ENCODE measurements at places on chromosomes 12 and 14.

DNA sequence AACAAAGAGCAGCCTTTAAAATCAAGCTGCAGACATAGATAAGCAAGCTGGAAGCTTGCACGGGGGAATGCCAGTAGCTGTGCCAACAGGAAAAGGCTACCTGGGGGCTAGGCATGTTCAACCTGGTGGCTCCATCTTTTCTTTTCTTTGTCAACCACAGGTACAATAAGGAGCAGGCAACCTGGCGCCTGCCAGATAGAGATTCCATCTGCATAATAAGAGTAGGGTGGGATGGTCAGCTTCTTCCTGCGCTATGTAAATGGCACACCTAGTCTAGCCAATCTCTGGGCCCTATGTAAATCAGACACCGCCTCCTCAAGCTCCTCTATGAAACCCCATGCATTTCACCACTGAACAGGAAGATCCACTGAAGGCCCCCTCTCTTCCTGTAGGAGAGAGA, 87.4 kb upstream of the PKP2 start:
- DNase-seq = no peak

GRCh38 chr14:69625299-69626131, 14.1 kb downstream of the SUSD6 start:
- DNase-seq = no peak

DNA sequence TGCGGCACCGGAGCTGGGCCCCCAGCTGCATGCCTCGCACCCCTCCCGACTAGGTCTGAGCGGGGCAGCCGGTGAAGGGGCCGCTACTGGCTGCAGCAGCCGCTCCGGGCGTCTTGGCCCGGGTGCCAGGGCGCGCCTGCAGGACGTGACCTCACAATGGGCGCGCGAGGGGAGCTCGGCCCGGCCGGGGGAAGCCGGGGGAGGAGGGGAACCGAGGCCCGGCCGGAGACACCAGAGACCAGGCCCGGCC, 353 bp downstream of the BAG5 start:
- DNase-seq = no peak

GRCh38 chr14:68762953-68763764, 29.7 kb downstream of the ZFP36L1 start:
- no peak for DNase-seq

GRCh38 chr12:66397574-66398290, 95.4 kb downstream of the HELB start:
- DNase-seq = no peak

GRCh38 chr14:31920001-31920400, 157.1 kb upstream of the ARHGAP5 start:
- DNase-seq = no peak

DNA sequence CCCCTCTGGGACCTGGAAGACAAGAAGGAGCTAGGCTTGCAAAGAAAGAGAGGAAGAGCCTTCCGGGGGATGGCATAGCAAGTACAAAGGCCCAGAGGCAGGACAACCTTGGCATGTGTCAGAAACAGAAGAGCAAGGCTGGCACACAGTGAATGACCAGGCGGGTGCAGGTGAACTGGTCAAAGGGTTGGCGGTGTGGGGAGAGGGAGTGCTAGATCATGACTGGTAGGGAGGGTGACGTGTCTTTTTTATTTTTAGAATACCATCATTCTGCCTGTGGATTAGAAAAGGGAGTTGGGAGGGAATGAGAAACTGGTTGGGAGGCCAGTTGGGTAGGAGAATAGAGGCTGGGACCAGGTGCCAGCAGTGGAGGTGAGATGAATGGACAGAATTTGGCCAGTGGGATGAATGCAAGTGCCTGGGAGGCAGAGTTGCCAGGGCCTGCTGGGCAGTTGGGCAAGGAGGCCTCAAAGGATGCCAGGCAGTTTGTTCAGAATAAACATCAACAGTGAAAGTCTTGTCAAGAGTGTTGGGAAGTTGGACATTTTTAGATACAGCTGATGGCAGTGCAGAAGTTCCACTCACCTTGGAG, 168.3 kb downstream of the CACNA1C start:
- no peak for DNase-seq

DNA sequence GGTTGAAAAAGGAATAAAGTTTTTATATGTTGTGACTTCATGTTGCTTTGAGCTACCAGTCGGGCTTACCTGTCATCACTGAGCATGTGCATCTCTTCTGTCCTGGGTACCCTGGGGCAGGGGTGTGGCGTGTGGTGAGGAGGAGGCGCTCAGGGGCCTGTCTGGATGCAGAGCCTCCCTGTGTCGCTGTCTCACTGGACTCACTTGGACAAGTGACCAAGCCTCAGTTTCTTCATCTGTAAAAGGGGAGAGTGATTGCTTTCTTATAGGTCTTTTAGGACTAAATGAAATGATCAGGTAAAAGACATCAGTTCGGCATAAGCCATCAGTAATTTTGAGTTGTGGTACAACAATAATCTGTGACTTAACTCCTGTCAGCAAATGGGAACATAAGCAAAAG, 22.1 kb downstream of the ATP6V0A2 start:
- no peak for DNase-seq

DNA sequence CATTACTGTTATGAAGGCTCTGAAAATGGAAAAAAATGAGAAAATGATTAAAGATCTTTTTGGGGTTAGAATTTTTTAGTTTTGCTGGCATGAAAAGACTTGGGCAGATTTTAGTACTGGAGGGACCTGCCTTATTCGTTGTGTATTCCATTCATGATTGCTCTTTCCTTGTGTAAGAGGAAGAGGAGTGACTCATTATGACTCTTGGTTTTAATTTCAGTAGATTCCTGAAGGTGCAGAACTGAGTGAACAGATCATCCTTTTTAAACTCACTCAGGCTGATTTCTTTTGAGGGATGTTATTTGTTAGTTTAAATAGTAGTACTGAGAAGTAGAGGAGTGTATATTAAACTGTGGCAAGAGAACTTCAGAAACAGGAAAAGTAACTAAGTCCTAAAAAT, 41.6 kb downstream of the AKAP6 start:
- no peak for DNase-seq

GRCh38 chr12:129670256-129670920, 233.4 kb downstream of the TMEM132D start:
- DNase-seq = no peak

DNA sequence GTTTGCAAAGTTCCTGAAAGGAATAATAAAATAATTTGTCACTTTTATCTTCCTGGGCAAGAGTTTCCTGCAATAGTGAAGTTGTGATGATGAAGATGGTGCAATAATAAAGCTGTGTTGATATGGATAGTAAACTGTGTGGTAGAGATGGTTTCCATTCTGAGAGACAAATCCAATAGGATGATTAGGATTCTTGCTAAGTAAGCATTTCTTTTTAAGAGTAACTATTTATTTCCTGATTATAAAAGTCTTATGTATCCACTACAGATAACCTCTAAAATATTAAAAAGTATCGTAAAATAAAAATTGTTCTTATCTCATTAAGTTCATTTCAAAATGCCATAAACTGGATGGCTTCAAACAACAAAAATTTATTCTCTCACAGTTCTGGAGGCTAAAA, 28.7 kb downstream of the TSPAN11 start:
- DNase-seq = no peak

GRCh38 chr14:57493467-57494181, at the start of gene CCDC198:
Gene CCDC198 (minus strand): TSS chr14:57493857. CDS start chr14:57493715, 142 bp downstream.
- no peak for DNase-seq

DNA sequence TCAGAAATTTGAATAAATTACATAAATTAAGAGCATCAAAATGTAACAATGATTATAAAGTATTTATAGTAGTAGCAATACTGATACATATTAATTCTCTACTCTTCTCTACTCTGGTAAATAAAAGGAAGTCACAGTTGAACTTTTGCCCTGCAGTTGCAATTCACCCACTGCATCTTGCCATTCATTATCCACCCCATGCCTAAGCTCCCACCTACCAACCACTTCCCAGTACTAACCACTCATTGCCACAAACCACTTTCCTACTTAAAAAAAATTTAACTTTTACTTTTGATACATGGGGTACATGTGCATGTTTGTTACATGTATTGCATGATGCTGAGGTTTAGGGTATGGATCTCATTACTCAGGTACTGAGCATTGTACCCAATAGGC, 174.0 kb downstream of the RASSF9 start:
- DNase-seq = no peak

DNA sequence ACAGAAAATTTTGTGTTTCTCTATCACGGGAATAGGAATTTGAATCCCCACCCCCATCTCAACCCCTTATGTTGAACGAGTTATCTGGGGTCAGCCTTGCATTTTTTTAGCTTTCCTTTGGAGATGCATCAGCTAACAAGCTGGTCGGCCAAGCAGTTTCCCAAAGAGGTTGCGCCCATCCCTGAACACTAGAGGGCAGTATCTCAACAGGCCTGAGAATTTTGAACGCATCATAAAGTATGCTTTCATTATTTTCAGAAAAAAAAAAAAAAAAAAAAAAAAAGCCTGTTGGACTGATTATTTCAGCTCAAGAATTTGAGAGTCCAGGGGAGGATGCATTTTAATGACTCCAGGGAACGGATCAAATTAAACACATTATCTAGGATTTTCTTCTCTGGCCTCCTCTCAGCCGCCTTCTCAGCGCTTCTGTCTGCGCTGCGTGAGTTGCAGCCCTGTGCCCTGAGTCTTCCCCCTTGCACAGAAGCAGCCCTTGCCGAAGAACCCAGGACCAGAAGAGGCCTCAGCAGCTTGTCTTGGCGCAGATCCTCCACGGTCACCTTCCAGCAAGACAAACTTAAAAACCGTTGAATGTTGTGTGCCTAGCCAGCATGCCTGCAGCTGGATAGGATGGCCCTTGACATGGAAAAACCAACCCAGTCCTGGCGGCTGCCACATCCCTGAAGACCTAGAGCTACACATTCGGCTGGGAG, 76.6 kb upstream of the GZMB start:
- no peak for DNase-seq

- DNase-seq = no peak
Observed at GRCh38 chr14:63413009-63413408, 94.3 kb upstream of the GPHB5 start.

DNA sequence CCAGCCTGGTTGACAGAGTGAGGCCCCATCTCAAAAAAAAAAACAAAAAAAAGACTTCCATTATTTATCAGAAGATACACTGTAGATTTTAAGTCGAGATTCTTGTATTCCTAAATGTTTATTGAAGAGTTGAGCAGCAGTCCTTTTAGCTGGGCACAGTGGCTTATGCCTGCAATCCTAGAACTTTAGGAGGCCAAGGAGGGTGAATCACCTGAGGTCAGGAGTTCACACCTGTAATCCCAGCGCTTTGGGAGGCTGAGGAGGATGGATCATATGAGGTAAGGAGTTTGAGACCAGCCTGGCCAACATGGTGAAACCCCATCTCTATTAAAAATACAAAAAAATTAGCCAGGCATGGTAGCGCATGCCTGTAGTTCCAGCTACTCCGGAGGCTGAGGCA, 57.6 kb downstream of the HEATR5A start:
- no peak for DNase-seq

- no peak for DNase-seq
Observed at GRCh38 chr12:103994235-103994634, 28.6 kb downstream of the TDG start.

GRCh38 chr12:47408171-47408871, 297.5 kb downstream of the RPAP3 start:
- DNase-seq = no peak

- no peak for DNase-seq
Observed at GRCh38 chr14:89110110-89110509, 285.7 kb downstream of the TTC8 start.

DNA sequence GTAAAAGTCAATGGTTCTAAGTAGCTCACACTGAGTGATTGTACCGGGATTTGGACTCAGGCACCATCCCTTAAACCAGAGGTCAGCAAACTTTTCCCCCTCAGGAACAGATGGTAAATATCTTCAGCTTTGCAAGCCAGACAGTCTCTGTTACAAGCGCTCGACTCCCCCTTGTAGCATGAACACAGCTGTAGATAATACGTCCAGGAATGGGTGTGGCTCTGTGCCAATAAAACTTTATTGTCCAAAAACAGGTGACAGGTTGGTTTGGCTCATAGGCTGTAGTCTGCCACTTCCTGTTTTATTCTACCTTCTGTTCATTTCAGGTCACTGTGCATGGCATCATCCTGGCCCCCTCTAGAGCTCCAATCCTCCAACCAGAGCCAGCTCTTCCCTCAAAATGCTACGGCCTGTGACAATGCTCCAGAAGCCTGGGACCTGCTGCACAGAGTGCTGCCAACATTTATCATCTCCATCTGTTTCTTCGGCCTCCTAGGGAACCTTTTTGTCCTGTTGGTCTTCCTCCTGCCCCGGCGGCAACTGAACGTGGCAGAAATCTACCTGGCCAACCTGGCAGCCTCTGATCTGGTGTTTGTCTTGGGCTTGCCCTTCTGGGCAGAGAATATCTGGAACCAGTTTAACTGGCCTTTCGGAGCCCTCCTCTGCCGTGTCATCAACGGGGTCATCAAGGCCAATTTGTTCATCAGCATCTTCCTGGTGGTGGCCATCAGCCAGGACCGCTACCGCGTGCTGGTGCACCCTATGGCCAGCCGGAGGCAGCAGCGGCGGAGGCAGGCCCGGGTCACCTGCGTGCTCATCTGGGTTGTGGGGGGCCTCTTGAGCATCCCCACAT, 7.6 kb downstream of the BDKRB1 start:
- no peak for DNase-seq

DNA sequence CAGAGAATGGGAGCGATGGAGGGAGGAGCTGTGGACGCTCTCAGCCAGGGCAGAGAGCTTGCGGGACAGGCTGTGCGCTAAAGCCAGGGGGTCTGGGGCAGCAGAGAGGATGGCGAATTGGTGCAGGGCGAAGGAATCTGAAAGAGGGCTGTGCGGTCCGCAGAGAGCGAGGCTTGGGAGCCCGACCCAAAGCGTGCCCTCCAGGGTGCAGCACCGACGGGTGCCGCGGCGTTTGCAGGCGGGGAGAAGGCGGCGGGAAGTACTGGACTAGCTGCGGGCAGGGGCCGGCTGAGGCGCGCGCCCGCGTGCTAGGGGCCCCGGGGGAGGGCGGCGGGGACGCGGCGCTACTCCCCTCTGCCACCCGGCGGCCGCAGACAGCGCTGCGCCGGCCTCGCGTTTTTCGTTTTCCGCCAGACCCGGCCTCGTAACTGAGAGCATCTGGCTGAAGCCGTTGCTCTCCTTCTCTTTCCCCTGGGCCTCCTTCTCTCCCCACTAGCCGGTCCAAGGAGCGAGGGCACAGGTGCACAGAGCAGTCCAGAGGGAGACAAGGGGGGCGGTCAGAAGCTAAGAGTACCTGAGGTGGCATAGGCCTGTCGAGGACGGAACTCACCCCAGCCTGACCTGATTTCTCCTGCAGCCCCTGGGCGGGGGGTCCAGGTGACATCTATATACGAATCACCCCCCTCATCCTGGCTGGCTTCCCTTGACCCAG, 24.9 kb downstream of the SLC6A12 start:
- DNase-seq = no peak

DNA sequence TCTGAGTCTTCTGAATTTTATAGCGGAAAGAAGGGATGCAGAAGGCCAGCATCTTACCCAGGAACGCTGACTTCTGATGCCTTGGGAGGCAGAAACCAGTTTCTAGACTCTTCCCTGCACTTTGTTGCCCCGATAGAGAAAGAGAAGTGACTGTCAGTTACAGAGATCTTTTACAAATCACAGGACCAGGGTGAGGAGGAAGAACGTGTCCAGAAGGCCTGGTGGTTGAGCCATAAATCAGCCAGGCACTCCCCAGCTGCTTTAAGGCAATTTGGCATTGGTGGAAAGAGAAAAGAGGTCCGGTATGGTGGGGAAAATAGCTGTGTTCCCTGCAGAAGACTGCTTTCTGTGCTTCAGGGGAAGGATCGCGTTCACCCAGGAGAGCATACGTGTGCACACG, 88.7 kb upstream of the KCNA1 start:
- no peak for DNase-seq
